Activated CD4-positive, alpha-beta T cell treated with anti-CD3 and anti-CD28 coated beads, Interleukin-2, amount 10 ng/mL, durations not matched to agents 24 days and 14 days (primary cell): ENCODE measurements at places on chromosomes 6 and 20. TPM values are rescaled to one million over a fixed set of nuclear protein-coding genes. Genes with fewer than 3 reads are reported as not detected.

GRCh38 chr6:136863752-136864151 is 41.4 kb downstream of the PEX7 start:
- no peak for DNase-seq
- H3K36me3 ChIP-seq, result no peaks in the 10 kb centered on the region
- H3K4me1 ChIP-seq, result no peaks in the 10 kb centered on the region

DNA sequence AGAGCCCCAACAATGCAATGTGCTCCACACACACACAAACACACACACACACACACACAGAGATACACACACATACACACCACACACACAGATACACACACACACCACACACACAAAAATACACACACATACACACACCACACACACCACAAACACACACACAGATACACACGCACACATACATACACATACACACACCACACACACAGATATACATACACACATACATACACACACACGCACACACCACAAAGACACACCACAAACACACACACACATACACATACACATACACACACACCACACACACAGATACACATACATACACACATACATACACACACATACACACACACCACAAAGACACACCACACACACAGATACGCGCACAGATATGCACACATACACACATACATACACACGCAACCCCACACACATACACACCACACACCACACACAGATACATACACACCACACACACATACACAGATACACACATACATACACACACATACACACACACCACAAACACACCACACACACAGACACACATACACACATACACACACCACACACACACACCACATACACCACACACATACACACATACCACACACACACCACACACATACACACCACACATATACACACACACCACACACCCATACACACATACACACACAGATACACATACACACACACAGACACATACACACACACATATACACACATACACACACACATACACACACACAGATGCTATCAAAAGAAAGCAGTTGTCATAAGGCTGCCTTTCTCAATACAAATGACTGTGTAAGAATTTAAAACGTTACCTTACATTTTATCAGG is 128.0 kb downstream of the FOXC1 start:
- no peak overlapping the region for H3K27ac ChIP-seq
- H3K36me3 ChIP-seq, result no peaks in the 10 kb centered on the region
- no peaks in the 10 kb centered on the region for H3K27me3 ChIP-seq
- H3K4me1 ChIP-seq, result no peaks in the 10 kb centered on the region

GRCh38 chr6:98669371-98669770 is 165.0 kb upstream of the POU3F2 start:
- no peaks in the 10 kb centered on the region for H3K4me1 ChIP-seq
- H3K27me3 ChIP-seq, result no peaks in the 10 kb centered on the region
- H3K27ac ChIP-seq, result no peak overlapping the region
- H3K4me3 ChIP-seq, result no peak overlapping the region

CRIP3 gene
- 0.43 and 0.79 TPM in 2 replicates for total RNA-seq

ELOVL4 gene
- total RNA-seq, result 0.88 and 0.89 TPM in 2 replicates
